ENCODE measurements at places on chromosomes 7 and 10.

- DNase-seq: no peak
These were observed 10.2 kb downstream of the ALKBH4 start for GRCh38 chr7:102454468-102454867.

- DNase-seq: no peak
These were observed 1.8 kb upstream of the VSIR start for GRCh38 chr10:71774916-71775702.

DNA sequence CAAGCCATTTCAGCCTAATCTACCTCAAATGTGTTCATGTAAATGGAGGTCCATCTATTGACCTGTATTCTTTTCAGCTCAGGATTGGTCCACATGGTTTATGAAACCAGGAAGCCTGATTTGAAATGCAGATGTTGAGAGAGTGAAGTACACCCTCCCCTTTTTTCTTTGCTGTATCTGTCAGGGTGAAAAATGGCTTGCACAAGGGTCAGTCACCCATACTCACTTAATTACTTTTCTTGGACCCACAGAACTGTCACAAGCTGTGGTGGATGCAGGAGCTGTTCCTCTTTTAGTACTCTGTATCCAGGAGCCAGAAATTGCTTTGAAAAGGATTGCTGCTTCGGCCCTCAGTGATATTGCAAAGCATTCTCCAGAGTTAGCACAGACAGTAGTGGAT is 41.2 kb downstream of the SPAG6 start:
- no peak for DNase-seq

GRCh38 chr10:71191551-71192076 is 20.8 kb upstream of the UNC5B start:
- DNase-seq: no peak

DNA sequence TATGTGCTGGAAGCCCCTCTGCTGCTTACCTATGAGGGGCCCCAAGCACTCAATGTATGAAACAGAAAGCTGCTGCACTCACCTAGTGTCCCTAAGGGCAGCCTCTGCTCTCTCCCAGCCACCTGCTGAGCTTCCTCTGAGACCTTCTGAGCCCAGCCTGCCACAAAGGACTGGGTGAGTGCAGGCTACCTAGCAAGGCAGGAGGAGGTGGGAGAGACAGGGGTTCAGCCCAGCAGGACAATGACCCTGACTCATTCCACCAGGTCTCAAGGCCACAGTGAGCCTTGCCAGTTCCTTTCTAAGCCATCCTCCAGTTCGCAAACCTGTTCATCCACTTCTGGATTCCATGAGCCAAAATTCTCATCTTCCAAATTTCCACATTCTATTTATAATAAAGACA is 16.3 kb downstream of the VOPP1 start:
- DNase-seq: no peak

DNA sequence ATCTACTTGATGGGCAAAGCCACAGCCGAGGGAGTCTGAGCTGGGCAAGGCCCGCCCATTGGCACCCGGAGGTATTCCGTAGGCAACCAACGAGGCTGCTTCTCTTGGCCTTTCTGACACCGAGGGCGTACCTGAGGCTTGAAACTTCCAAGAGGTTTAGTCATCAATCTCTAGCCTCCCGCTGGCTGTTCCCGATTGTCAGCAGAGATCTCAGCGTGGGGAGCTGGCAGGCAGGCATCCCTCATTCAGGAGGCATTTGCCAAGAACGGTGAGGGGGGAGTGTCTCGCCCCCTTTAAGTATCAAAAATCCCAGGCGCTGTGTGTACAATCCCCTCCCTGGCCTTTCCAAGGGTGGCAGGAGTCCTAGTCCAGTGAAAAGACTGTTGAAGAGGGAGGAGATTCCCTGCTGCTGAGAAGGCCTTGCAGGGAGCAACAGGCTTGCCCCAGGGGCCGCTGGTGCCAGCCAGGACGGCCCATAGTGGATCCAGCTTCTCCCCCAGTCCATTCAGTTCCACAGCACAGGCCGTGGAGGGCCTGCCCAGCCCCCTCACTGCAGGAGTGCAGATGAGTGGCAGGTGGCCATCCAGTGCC is 39.7 kb downstream of the OAT start:
- DNase-seq: no peak

- DNase-seq: no peak
These were observed 357.5 kb downstream of the DNAJB6 start for GRCh38 chr7:157694376-157694665.

DNA sequence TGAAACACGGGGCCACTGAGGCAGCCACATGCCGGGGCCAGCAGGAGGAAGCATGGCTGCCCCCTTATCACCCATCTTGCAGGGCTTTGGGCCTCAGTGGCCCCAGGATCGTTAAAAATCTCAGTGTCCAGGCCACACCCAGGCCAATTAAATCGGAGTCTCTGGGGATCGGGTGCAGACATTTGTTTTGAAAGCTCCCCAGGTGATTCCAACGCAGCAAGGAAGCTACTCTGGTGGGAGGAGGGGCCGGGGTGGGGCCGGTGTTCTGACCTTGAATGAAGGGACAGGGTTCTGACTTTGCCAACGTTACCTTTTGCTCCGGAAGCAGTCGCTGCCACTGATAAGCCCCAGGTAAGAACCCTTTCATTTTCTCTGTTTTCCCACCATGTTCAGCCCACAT is 412.3 kb upstream of the FOXK1 start:
- no peak for DNase-seq

DNA sequence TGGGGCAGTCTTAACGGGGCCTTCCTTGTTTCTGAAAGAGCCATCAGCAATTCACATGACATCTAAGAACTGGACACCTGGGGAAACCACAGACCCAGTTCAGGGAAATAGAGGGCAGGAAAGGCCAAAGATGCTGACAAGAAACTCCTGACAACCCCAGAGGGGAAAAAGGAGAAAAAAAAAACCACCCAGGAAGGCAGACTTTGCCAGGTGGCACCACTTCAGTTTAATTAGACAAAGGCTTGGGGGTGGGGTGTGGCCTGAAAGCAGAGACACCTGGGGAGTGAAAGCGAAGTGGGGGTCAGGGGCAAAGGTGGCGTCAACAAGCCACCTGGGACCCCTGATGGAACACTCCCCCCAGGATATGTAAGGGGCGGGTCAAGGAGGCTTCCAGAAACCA is 53.6 kb downstream of the RAB11FIP2 start:
- no peak for DNase-seq

Data from activated gamma-delta T cell (primary cell).